ENCODE measurements at places on chromosomes 1 and 21.

GRCh38 chr21:28516021-28516420 lies 476.7 kb downstream of the LTN1 start:
- DNase-seq, result no peak

GRCh38 chr1:63592536-63593302 lies 492 bp upstream of the PGM1 start:
- DNase-seq, result no peak

GRCh38 chr1:108811611-108812010 lies 45.3 kb downstream of the AKNAD1 start:
- no peak for DNase-seq

- DNase-seq, result no peak
Measured at GRCh38 chr1:94600556-94600955, 59.0 kb upstream of the F3 start.

DNA sequence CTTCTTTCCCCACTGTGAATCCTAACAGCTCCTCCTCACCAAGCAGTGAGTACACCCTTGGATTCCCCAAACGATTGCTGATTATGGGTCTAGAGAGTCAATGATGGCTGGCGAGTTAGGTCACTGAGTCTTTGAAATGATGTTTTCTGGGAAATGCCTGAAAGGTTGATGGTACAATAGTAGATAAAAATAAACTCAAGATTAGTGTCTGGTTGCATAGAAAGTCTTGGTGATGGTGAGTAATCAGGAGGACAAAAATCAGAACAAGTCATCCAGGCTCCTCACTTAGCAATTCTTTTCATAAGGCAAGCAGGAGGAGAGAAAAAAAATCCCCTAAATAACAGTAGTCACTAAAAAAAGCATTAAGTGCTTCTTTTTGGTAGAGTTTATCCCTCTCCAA lies 22.6 kb downstream of the HLX start:
- DNase-seq, result no peak

DNA sequence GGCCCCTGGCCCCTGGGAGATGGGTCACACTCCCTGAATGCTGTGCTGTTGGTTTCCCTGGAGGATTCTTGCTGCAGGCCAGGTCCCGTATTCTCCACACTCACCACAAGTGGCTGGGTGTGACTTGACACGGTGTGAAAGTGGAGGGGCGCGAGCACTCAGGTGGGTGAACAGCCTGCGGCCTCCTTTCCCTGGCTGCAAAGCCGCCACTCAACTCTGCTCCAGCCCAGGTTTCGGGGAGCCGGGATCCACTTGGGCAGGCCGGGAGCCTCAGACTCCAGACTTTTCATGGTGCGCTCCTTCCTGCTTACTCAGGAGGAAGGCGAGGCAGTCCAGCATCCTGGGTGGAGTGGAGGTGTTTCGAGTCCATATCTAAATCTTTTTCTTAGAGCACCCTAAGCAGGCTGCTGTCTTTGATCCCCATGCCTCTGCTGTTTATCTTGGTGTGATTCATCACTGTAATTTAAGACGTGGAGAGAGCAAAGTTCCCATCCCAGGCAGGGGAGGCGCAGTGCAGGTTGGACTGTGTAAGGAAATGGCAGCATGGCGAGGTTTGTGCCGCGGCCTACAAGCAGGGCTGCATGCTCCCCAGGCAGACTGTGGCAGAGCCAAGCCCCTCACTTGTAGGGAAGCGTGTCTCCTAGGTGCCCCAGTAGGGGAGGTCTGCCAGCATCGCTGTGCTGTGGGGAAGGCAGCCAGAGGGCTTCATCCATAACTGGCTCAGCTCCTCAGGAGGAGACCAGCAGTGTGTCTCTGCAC lies 29.6 kb downstream of the VANGL1 start:
- DNase-seq, result no peak

DNA sequence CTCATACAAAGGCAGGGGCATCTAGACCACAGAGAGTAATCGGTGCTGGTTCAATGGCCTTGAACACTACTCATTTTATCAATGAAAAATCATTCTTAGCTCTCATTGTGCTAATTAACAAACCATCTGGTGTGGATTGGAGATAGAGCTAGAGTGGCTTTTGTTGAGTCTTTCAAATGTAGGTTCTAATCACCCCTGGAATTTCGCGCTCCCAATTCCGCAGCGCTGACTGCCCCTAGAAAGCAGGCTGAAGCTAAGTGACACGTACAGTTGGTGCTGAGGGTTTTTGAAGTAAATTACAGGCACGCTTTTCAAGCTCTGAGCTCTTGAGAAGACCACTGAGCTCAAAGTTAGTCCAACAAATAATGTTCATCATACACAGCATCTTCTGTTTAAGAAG lies 31.2 kb upstream of the CA6 start:
- DNase-seq, result no peak

DNA sequence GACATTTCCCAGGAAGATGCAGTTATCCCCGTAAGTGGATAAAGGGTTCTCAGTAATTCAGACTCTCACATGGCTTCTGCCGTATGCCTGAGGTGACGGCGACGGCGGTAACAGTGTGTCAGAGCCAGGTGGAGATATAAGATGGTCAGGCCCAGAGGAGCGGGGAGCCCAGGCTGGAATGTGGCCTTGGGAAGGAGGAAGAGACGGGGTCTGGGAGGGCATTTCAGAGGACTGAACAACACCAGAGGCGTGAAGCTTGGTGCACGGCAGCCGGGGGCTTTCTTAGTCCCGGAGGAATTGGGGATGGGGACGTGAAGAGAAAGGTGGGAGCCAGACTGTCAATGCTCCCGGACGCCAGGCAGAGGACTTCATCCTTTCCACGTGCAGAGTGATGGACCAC lies 1.0 kb downstream of the RER1 start:
- no peak for DNase-seq

- DNase-seq, result no peak
Measured at GRCh38 chr21:17446737-17447136, 66.1 kb upstream of the CXADR start.

DNA sequence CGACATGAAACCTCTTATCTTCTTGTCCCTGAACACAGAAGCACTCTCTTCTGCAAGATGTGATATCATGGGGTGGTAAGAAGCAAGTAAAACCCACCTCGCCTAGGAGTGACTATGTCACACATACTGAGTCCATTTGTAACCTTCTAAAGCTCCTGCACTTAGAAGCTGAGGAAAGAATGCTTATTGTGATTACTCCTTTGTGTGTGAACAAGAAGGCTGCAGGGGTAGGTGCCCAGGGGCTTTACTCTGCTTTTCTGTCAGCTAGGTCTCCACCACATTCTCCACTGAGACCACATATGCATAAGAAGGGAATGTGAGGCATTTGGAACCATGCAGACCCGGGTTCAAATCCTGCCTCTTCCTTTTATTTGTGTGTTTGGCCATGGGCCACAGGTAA lies 144.3 kb downstream of the DMRTA2 start:
- DNase-seq, result no peak

- DNase-seq, result no peak
Measured at GRCh38 chr1:235460770-235461169, 43.5 kb downstream of the B3GALNT2 start.

GRCh38 chr21:21463456-21463855 lies 465.2 kb downstream of the NCAM2 start:
- DNase-seq, result no peak

Measured in NCI-H2081 treated with DMSO at 0.1 percent for 48 hours (cell line).